AG04449 (cell line): ENCODE measurements at places on chromosomes 2 and 18.

GRCh38 chr2:145845207-145845894, 1325.4 kb upstream of the ZEB2 start:
- DNase-seq = no peak

DNA sequence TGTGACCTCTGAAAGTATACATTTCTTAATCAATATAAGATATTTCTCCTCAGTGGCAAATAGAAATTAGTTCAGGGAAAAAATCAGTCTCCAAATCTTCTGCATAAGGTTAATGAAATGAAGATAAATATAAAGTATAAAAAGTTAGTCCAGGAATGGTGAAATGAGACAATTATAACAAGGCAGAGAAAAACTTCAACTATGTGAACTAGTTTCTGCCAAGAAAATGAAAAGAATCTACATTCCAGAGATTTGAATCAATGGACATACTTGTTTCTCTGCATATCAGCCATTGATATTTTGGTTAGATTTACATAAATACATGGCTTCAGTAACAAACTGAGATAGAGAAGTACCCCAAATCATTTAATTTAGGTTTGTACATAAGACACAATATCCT, 249.0 kb downstream of the EXOC6B start:
- DNase-seq = no peak

- DNase-seq = no peak
These were observed 45.8 kb upstream of the RBM44 start for GRCh38 chr2:237752761-237753165.

- no peak for DNase-seq
These were observed 245.9 kb upstream of the HS6ST1 start for GRCh38 chr2:128564551-128564950.

DNA sequence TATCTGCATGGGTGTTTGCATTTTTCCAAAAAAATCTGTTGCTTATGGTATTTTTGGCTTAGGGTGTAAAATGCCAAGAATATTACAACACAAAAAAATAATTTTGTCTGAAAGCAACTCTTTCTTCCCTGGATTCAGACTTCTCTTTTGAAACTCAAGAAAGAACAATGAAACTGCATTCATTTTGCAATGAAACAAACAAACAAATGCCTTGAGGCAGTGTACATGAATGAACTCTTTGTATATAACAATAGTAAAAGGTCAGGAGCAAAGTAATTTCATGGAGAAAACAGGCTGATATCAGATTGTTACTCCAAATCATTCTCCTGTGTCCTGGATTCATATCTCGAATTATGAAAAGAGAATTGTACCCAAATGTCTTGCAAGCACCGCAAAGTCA, 301.6 kb upstream of the CDH20 start:
- no peak for DNase-seq

- DNase-seq = no peak
These were observed 138.9 kb downstream of the FHOD3 start for GRCh38 chr18:36436387-36436786.

GRCh38 chr2:60366135-60366712, 187.2 kb downstream of the BCL11A start:
- DNase-seq = no peak

- DNase-seq = peak; percentile 14
These were observed 27.5 kb upstream of the MARCHF7 start for GRCh38 chr2:159684796-159685195.

DNA sequence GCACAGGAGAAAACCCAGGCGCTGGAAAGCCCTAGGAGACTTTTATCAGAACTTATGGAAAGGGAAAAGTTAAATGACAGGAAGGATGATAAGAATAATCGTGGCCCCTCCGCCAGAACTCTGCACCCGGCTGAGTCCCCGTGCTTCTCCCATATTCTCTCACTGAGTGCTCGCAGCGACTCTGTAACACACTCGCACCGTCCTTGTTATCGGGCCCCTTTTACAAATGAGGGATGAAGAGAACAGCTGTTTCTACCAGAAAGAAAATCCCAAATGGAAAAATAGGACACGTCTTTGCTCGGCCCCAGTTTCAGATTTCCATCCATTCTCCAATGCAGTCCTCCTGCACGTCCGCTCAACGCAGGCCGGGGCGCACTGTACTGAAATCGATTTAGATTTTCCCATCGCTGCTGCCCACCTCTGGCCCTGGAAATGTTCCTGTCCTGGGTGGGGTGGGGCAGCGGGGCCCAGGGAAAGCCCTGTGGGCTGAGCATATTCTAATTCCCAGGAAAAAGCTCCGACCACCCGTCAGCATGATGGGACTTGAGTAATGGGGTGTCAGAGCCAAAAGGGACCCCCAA, 66.4 kb downstream of the KCNF1 start:
- no peak for DNase-seq

DNA sequence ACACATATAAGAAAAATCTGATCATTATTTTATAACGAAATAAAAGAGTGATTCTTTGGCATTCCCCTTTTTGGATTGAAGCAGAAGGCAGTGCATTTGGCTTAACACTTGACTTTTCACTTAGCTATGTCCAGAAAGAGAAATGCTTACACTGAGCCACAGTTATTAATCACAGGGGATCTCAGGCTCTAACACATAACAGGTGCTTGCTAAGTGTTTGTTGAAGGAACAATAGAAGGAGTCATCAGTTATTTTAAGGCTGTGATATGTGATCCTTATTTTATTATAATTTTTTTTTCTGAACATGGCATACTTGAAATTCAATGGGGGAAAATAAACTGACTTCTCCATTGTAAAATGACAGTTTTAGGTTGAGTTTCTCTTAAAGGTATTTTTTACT, 209.5 kb downstream of the UBE2E3 start:
- no peak for DNase-seq

GRCh38 chr2:45457211-45457945, 153.7 kb downstream of the SRBD1 start:
- no peak for DNase-seq

DNA sequence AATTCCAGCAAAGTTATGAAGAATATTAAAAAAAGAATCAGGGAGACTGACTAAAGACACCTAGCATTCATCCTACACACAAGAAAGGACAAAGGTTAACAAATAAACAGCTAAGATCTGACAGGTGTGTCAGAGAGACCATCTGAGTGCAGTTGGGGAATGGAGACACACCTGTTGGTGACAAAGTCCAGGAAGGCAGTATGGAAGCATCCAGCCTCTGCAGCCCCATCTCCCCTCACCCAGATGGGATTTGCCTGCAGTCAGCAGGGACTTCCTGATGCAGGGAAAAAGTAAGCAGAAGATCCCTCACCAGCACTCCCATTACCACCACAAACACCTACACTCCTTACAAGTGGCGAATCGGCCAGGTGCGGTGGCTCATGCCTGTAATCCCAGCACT, 37.9 kb downstream of the USP34 start:
- no peak for DNase-seq
